ENCODE measurements at places on chromosomes 2 and 18. TPM values are rescaled to one million over a fixed set of nuclear protein-coding genes. Genes with fewer than 3 reads are reported as not detected.
A peak's percentile ranks its signal among the peaks of the same experiment; 100 is the strongest.

VIL1 gene
- total RNA-seq, result not detected

DNA sequence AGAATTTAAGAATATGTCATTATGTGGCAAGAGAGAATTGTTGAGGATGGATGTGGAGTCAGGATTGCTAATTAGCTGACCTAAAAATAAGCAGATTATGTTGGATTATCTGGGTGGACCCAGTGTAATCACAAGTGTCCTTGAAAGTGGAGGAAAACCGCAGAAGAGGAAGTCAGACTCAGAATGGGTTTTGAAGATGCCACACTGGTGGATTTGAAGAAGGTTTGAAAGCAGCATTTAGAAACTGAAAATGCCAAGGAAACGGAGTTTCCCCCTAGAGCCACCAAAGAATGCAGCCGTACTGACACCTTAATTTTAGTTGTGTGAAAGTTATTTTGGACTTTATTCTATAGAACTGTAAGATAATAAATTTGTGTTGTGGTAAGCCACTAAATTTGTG is 41.6 kb upstream of the DPP10 start:
- H3K27me3 ChIP-seq, result no peaks in the 10 kb centered on the region
- H3K27ac ChIP-seq, result no peak overlapping the region
- no peaks in the 10 kb centered on the region for H3K4me1 ChIP-seq
- H3K4me3 ChIP-seq, result no peak overlapping the region
- no peak for DNase-seq
- H3K36me3 ChIP-seq, result no peaks in the 10 kb centered on the region

DNA sequence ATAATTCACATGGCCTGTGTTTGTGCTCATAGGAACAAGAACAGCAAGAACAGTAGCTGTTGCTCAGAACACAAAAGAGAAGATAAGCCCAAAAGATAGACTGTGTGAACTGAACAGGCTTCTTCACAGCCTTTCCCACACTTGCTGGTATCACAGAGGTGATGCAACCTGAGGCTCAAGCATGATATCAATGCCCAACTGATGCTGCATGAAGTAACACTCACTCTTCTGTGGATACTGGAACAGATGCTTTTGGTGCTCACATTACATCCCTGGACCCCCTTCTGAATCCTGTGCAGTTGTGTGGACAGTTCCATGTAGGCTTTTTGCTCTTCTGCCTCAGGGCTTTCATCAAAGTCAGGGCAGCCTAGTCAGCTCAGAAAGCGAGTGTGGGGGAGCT is 88.4 kb upstream of the RND3 start:
- DNase-seq, result no peak
- H3K4me3 ChIP-seq, result no peak overlapping the region
- H3K4me1 ChIP-seq, result no peaks in the 10 kb centered on the region

CDH20 gene
- total RNA-seq, result not detected

DNA sequence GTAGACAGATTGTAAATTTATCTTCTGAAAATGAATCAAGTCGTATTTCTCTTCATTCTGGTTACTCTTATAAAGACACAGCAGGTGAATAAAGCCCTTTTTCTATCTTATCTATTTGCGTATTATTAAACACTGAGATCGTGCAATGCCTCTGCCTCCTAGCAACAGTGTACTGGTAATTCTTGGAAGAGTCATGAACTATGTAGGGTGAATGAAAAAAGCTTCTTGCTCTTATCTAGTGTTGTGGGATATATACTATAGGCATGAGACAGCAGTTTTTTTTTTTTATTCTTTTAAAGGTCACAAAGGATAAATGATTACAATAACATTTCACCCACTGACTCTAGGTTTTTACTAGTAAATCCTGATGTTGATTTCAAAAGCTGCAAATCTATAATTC is 324.2 kb downstream of the PDE11A start:
- H3K36me3 ChIP-seq, result no peaks in the 10 kb centered on the region
- DNase-seq, result no peak
- no peak overlapping the region for H3K27ac ChIP-seq
- no peak overlapping the region for H3K4me3 ChIP-seq
- H3K27me3 ChIP-seq, result peaks cover 31% of the 10 kb centered on the region
- no peaks in the 10 kb centered on the region for H3K4me1 ChIP-seq

DNA sequence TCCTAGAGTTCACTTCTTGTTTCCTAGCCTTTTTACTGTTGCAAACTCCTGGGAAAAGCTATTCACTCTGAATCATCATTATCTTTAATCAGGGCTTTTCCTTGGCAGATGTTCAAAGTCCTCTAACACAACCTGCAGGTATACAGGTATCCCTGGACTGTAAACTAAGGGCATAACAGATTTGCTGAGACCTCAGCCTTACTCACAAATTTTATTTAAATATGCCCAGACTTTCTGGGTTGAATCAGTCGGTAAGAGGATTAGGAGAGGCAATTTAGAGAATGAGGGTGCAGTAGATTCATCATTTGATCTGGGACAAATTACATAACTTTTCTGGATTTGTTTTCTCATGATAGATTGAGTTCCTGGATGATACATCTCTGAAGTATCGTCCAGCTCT is 217.8 kb upstream of the STON1 start:
- H3K4me1 ChIP-seq, result peaks cover 23% of the 10 kb centered on the region
- H3K4me3 ChIP-seq, result peak overlapping the region; percentile 39
- H3K27me3 ChIP-seq, result no peaks in the 10 kb centered on the region
- peaks cover 25% of the 10 kb centered on the region for H3K36me3 ChIP-seq

B3GNT2 gene
- total RNA-seq, result 30.4 TPM

GRCh38 chr2:152715854-152716428 is 1.3 kb downstream of the PRPF40A start:
- DNase-seq, result peak; percentile 66
- peaks cover 47% of the 10 kb centered on the region for H3K4me1 ChIP-seq
- H3K27me3 ChIP-seq, result peaks cover 2% of the 10 kb centered on the region
- peaks cover 54% of the 10 kb centered on the region for H3K36me3 ChIP-seq

DNA sequence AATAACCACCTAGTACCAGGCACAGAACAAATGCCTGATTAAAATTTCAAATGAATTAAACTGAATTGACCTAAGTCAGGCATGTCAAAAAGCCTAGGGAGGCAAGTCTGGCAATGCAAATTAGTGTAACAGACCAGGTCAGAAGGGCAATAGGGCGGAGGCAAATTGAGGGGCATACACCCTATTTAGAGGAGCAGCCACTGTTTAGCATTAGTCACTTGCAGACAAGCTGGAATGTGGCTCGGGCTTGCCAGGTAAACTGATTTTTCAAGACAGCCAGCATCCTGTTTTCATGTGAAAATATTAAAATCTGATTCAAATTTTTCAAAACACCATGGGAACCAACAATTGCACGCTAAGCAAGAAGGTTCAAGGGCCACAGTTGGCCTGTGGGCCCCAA is 160.3 kb downstream of the EN1 start:
- no peak overlapping the region for H3K4me3 ChIP-seq
- H3K27me3 ChIP-seq, result no peaks in the 10 kb centered on the region
- no peaks in the 10 kb centered on the region for H3K36me3 ChIP-seq
- H3K4me1 ChIP-seq, result no peaks in the 10 kb centered on the region

CHST9 gene
- not detected for total RNA-seq

DNA sequence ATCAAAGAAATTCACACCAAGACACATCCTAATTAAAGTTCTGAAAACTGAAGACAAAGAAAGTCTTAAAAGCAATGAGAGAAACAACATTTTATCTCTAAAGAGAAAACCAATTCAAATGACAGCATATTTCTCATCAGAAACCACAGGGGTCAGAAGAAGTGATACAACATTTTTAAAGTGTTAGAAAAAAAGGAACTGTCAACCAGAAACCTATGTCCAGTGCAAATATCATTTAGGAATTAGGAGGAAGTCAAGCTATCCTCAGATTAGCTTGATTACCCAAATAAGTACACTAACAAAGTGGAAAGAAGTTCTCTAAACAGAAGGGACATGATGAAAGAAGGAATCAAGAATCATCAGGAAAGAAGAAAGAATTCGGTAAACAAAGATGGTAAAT is 59.5 kb upstream of the BCL2L11 start:
- peaks cover 58% of the 10 kb centered on the region for H3K27me3 ChIP-seq
- no peaks in the 10 kb centered on the region for H3K36me3 ChIP-seq
- H3K27ac ChIP-seq, result no peak overlapping the region
- H3K4me3 ChIP-seq, result no peak overlapping the region
- no peak for DNase-seq
- H3K4me1 ChIP-seq, result peaks cover 2% of the 10 kb centered on the region

DNA sequence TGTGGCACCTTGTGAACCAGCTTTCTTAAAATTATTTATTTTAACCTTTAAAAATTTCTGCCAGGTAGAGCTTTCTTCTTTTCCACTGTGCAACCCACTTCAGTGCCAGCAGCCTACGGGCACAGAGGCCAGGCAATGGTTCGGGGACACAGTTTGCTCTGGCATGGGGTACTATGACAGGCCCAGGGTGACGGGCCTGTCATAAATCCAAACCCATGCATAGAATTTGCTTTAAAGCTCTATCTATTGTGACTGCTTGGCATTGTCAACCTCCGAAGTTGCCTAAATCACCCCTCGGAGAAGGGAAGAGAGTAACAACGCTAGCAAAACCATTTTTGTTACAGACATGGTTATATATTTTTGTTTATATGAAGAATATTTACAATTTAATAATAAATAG is 1.5 kb downstream of the ODC1 start:
- H3K4me1 ChIP-seq, result peaks cover 47% of the 10 kb centered on the region
- no peaks in the 10 kb centered on the region for H3K27me3 ChIP-seq
- H3K27ac ChIP-seq, result no peak overlapping the region

- no peak overlapping the region for H3K27ac ChIP-seq
- no peaks in the 10 kb centered on the region for H3K27me3 ChIP-seq
These were observed 8.9 kb upstream of the DARS1 start for GRCh38 chr2:135994281-135994680.

HK2 gene
- 120 TPM for total RNA-seq

GRCh38 chr18:30245766-30246455 is 796.6 kb downstream of the DSC3 start:
- H3K4me3 ChIP-seq, result no peak overlapping the region
- H3K4me1 ChIP-seq, result no peaks in the 10 kb centered on the region
- no peaks in the 10 kb centered on the region for H3K36me3 ChIP-seq
- no peak overlapping the region for H3K27ac ChIP-seq

SERPINB11 gene
- total RNA-seq, result not detected

UGT1A10 gene
- not detected for total RNA-seq

- H3K27me3 ChIP-seq, result no peaks in the 10 kb centered on the region
- no peak for DNase-seq
- H3K36me3 ChIP-seq, result no peaks in the 10 kb centered on the region
- no peak overlapping the region for H3K4me3 ChIP-seq
- H3K4me1 ChIP-seq, result peaks cover 2% of the 10 kb centered on the region
- H3K27ac ChIP-seq, result no peak overlapping the region
These were observed 181.3 kb downstream of the UXS1 start for GRCh38 chr2:106012591-106013347.

GKN2 gene
- total RNA-seq, result not detected

FSHR gene
- total RNA-seq, result not detected

DNA sequence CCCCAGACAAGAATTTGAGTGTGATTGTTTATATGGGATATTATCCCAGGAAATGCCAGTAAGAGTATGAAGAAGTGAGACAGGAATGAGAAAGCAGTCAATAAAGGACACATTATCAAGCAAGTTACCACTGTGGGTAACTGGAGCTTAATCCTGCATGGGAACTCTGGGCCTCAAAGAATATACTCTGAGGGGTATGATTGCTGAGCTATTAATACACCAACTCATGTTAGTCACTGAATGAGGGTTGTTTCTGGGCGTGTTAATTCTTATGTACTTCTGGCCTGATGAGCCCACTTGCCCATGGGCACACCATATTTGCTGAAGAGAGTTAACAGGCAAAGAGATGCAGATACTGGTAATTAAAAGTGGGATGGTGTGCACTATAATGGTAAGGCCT is 26.6 kb upstream of the PAIP2B start:
- H3K4me3 ChIP-seq, result no peak overlapping the region
- DNase-seq, result no peak
- no peaks in the 10 kb centered on the region for H3K4me1 ChIP-seq
- H3K27me3 ChIP-seq, result peaks cover 23% of the 10 kb centered on the region

DNA sequence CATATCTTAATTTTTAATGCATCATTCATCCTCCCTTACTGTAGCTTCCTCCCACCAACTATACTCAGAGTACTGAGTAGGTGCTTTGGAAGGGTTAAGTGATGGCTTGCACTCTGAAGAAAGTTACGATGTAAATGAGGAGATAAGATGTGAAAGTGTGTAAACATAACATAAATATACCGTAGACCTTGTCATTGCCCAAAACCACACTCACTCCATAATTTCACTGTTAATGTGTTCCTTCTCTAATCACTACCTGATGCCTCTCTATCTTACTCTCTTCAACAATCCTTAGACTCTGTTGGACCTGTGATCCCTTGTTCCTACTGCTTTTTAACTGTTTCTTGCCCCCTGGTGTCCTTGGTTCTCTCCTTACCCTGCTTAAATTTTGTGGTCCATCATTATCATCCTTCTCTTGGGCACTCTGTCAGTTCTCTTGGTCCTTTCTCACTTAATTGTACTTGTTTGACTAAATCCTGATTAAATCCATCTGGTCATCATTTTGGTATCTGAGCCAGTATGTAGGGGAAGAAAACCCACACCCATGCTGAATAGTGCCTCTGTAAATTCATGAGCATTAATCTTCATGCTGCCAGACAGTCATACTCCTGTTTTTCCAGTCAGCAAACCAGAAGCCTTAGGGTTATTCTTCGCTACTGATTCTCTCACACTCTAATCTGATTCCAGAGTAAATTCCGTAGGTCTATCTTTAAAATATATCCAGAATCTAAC is 45.0 kb downstream of the PMS1 start:
- H3K27ac ChIP-seq, result no peak overlapping the region
- H3K36me3 ChIP-seq, result peaks cover 20% of the 10 kb centered on the region
- no peak for DNase-seq
- H3K4me1 ChIP-seq, result no peaks in the 10 kb centered on the region
- no peaks in the 10 kb centered on the region for H3K27me3 ChIP-seq
- H3K4me3 ChIP-seq, result no peak overlapping the region

PTPRN gene
- 0.07 TPM for total RNA-seq

GALNT3 gene
- 4.9 TPM for total RNA-seq

- H3K27ac ChIP-seq, result no peak overlapping the region
- no peak overlapping the region for H3K4me3 ChIP-seq
- no peak for DNase-seq
- H3K27me3 ChIP-seq, result peaks cover 40% of the 10 kb centered on the region
- H3K36me3 ChIP-seq, result no peaks in the 10 kb centered on the region
- peaks cover 30% of the 10 kb centered on the region for H3K4me1 ChIP-seq
These were observed 3.9 kb upstream of the PRELID3A start for GRCh38 chr18:12403601-12404506.

- H3K27me3 ChIP-seq, result peaks cover 49% of the 10 kb centered on the region
- H3K4me3 ChIP-seq, result no peak overlapping the region
- no peaks in the 10 kb centered on the region for H3K36me3 ChIP-seq
- no peaks in the 10 kb centered on the region for H3K4me1 ChIP-seq
- H3K27ac ChIP-seq, result no peak overlapping the region
- DNase-seq, result no peak
These were observed 93.5 kb downstream of the LPIN1 start for GRCh38 chr2:11839916-11840315.

GRCh38 chr2:179677746-179678505 is 183.5 kb downstream of the ZNF385B start:
- no peak overlapping the region for H3K27ac ChIP-seq
- H3K36me3 ChIP-seq, result no peaks in the 10 kb centered on the region
- no peaks in the 10 kb centered on the region for H3K4me1 ChIP-seq
- H3K27me3 ChIP-seq, result no peaks in the 10 kb centered on the region

- no peaks in the 10 kb centered on the region for H3K36me3 ChIP-seq
- H3K27me3 ChIP-seq, result no peaks in the 10 kb centered on the region
These were observed 481.1 kb upstream of the HS6ST1 start for GRCh38 chr2:128799730-128800129.

FIGN gene
- not detected for total RNA-seq

- H3K4me3 ChIP-seq, result no peak overlapping the region
- no peak overlapping the region for H3K27ac ChIP-seq
- H3K27me3 ChIP-seq, result no peaks in the 10 kb centered on the region
These were observed 129.3 kb downstream of the ZNF236 start for GRCh38 chr18:76951456-76952247.

TCF4 gene
- total RNA-seq, result 2.6 TPM

GRCh38 chr2:36461039-36461681 is 105.6 kb downstream of the CRIM1 start:
- H3K4me1 ChIP-seq, result peaks cover 2% of the 10 kb centered on the region
- no peak overlapping the region for H3K27ac ChIP-seq
- no peaks in the 10 kb centered on the region for H3K27me3 ChIP-seq
- peak; percentile 56 for DNase-seq
- H3K4me3 ChIP-seq, result no peak overlapping the region
